ENCODE measurements at places on chromosomes 2 and 18.

DNA sequence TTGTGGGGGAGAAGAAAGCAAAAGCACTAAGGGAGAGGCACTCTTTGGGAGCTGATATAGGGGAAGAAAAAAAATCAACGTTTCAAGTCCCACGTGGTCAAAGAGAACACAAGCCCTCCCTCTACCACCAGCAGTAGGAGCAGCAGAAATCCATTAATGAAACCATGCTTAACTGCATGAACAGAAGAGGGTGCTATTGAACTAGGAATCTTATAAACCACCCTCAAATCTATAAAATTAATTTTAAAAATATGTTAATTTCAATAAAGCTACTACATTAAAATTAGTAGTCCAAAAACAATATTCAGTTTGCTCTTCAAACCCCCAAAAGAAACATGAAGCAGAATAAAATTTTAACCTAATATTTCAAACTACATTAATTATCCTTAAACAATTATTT, 147.8 kb downstream of the TMEM18 start:
- DNase-seq, result no peak

- DNase-seq, result no peak
These were observed 395.1 kb downstream of the FBXO15 start for GRCh38 chr18:73752546-73752945.

DNA sequence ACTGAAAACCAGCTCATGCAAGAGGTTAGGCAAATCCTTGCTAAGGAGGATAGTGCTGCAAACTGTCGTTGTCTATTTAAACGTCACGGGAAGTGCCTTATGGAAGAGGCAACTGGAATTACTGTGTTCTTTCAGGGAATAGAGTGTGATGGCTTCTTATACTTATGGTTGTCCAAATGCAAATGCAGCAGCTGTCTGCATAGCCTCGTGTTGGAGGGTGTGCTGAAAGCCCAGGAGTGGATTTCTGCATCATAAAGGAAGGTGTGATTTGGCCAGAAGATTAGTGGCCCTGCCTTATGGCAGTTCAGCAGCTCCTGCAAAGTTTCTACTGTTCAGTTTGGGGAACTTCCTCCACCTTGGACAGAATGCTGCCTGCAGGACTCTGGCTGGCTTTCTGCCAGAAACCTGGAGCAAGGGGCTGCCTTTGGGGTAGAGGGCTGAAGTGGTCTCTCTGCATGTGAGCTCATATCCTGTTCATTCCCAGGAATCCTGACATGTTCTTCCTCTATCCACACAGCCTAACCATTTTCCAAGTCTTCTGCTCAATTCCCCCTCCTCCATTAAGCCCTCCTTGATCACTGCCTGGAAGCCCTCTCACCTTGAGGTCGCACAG, 321.2 kb upstream of the CXCR4 start:
- no peak for DNase-seq

GRCh38 chr18:809985-810642, 1.9 kb downstream of the YES1 start:
- no peak for DNase-seq

- DNase-seq, result no peak
These were observed 17.6 kb downstream of the CDC42EP3 start for GRCh38 chr2:37653805-37654378.

DNA sequence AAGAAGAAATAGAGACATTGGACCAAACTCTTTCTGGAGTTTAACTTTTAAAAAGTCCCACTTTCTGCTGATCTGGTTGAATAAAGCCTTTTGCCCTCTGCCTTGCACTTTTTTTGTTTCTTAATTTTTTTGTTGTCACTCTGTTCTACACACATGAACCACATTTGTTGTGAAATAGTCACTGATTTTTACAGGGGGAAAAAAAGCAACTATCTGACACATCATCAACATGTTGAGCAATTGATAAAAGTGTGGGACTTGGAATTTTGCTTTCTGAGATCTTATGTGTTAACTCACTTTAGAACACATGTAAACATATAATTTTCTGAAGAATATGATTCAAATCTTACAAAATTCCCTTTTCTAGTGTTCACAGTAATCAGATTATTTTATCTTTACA, 414.8 kb upstream of the FIGN start:
- no peak for DNase-seq

- no peak for DNase-seq
These were observed 954.7 kb upstream of the FANCL start for GRCh38 chr2:59195851-59196250.

- no peak for DNase-seq
These were observed 125.8 kb upstream of the TNP1 start for GRCh38 chr2:216985658-216986141.

DNA sequence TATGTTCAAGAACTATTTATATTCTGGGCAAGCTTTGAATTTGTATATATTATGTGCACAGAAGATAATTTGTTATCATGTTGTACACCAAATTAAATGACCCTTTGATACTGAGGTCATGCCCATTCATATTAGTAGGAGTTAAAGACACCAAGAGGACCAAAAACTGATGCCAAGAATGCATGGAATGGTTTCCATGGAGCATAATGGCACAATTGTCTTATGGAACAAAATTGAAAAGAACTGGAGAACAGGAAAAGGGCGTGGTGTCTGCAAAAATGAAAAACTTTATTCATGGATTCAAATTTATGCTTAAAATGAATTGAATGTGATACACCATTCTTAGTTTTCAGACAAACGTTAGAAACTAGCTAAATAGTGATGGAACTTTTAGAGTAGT, 24.1 kb upstream of the RBMS1 start:
- no peak for DNase-seq

DNA sequence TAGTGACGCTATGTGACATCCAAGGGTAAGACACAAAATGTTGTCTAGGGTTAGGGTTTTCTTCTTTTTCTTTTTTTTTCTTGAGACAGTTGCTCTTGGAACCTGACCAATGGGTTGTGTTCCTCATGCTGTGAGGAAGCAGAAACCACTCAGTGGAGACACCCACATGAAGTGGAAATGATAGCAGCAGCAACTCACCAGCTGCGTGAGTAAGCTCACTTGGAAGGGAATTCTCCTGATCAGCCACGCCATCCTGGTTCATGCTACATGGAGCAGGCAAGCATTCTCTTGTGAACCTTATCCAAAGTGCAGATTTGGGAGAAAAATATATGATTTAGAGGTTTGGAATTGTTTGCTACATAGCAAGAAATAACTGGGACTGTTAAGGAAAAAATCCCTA, 863.7 kb downstream of the EPHA4 start:
- no peak for DNase-seq

DNA sequence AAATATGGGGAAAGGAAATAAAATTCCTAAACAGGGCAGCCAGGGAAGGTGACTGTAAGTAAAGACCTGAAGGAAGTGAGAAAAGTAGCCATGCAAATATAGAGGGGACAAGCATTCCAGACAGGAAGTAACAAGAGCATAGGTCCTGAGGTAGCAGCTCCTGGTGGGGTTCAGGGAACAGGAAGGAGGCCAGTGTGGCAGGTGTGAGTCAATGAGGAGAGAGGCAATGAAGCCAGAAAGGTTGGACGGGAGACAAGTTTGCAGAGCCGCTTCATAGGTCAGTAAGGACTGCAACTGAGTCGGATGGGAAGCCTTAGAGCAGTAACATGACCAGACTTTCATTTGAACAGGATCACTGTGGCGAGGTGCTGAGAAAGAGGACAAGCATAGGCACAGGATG, 150.9 kb downstream of the METTL4 start:
- no peak for DNase-seq

DNA sequence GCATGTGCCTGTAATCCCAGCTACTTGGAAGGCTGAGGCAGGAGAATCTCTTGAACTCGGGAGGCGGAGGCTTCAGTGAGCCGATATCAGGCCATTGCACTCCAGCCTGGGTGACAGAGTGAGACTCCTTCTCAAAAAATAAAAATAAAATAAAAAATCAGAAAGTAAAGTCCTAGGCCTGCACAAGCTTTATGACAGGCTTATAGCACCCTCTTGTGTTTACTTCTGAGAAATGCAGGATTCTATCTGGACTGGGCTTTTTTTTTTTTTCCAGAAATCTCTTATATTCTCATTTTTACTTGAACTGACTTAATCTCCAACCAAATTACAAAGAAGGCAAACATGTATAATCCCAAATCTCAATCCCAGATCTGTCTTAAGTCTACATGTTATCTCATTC, 26.1 kb upstream of the REG3G start:
- no peak for DNase-seq

DNA sequence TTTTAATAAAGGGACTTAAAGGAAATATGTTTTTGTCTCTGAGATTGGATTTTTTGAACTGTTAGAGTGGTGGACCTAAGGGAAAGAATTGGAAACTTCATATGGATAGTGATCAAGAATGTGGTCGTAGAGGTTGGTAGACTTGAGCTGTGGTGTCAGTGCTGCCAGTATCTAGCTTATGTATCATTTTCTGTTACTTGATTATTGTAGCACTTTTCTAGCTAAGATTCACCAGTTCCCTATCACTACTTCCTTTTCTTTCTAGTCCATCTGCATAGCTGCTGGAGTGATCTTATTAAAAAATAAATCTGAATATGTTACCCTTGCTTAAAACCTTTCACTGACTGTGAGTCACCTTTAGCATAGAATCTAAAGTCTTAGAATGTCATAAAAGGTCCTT, 6.0 kb downstream of the ACVR2A start:
- DNase-seq, result no peak

DNA sequence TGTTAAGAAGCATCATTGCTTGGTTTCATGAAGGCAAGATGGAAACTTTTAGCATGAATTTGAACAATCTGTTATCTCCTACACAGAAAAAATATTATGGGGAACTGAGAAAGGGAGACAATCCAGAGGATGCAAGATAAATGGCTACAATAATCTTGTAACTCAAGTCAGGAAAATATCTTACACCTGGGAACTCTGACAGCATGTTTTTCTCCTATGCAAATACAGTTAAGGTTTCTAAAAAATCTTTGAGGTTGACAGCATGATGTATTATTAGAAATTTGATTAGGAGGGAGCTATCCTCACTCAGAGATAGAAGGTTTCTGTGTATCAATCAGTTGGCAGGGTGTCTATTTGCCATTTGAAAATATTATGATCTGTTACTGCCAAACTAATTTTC, 75.6 kb downstream of the GPD2 start:
- DNase-seq, result no peak

GRCh38 chr2:101788995-101789970, 91.8 kb downstream of the MAP4K4 start:
- no peak for DNase-seq

GRCh38 chr2:74560591-74560990, 6.1 kb downstream of the DOK1 start:
- DNase-seq, result no peak

DNA sequence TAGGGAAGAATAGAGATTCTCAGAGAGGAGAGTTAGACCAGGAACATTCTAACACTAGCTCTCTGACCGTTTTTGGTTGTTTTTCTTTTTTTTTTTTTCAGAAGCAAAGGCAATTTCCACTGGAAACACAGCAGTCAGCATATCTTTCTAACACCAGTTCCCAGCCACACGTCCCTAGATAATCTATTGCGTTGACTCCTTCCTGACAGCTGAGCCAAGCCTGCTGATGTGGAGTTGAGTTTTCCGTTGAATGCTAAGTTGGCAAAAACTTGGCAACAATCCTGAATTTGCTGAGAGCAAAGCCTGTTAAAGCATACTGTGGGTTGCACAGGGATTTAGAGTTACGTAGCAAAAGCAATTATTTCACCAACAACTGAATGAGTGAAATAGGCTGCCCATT, 19.3 kb downstream of the GAD1 start:
- DNase-seq, result no peak
